ENCODE measurements at places on chromosomes 16 and 17.

GRCh38 chr16:82852388-82853008 lies 225.7 kb downstream of the CDH13 start:
- DNase-seq: peak; percentile 29

GRCh38 chr17:48129981-48130380 lies 22.4 kb downstream of the SNX11 start:
- no peak for DNase-seq

DNA sequence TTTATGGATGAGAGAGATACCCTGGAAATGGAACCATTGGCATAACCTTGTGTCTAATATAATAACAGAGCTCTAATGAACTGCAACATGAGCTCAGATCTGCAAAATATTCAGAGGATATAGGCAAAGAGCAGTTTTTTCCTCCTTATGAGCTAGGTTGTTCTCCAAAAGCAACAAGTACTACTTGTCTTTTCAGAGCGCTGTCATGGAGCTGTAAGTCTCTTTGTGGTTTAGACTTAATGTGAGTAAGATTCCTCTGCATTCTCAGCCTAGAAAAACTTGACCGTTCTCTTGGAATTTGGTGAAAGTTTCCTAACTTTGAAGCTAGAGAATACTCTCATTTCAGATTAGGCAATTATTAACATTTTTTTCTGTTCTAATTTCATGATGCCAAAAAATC lies 85.2 kb downstream of the FTO start:
- peak; percentile 72 for DNase-seq

DNA sequence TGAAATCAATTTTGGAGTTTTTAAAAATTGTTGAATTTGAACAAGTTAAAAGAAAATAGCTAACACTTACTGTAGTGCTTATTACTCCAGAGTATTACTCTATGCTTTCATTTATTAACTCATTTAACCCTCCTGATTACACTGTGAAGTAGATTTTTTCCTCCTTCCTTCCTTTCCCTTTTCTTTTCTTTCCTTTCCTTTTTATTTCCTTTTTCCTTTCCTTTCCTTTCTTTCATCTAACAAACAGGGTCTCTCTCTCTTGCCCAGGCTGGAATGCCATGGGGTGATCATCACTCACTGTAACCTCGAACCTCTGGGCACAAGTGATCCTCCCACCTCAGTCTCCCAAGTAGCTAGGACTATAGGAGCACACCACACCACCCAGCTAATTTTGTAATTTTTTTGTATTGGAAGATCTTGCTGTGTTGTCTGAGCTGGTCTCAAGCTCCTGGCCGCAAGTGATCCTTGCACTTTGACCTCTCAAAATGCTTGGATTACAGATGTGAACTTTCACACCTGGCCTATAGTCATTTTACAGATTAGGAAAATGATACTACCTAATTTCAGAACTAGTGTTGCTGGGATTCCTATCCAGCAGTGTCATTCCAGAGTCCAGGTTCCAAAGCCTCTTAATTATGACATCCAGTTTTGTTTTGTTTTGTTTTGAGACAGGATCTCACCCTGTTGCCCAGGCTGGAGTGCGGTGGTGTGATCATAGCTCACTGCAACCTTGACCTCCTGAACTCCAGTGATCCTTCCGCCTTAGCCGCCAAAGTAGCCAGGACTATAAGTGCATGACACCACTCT lies 59.9 kb downstream of the TAOK1 start:
- no peak for DNase-seq

All from AG20443 (cell line).